ENCODE measurements at places on chromosomes 4 and X.

GRCh38 chrX:107763647-107764046 is 11.9 kb downstream of the TSC22D3 start:
- no peak for DNase-seq

- DNase-seq, result no peak
Measured at GRCh38 chr4:151993521-151993920, 232.7 kb upstream of the GATB start.

DNA sequence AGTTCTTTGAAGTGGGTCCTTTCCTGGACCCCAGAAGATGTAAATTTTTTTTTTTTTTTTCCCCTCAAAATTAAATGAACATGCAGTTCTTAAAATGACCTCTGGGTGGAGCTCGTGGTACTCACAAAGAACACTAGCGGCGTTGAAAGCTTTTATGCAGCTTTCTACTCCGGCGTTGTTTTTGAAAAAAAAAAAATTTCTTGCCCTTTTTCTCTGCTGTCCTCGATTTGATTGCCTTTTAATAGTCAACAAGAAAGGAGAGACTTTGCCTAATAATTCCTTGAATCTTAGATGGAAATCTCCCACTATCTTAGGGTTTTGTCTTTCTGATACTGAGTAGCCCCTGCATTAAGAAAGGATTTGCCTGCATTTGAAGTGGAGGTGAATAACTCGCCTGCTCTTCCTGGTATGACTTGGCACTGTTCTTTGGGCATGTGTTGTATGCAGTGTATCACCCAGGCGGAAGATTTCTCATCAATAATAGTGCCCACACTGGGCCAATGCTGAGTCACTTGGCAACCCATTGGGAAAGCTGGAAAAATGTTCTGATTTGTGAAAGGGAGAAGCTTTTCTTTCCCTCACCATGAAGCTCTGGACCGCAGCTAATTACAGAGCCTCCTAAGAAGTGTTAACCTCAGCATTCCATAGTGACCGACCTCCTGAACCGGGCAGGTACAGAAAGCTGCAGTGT is 104.0 kb downstream of the PHEX start:
- DNase-seq, result peak; percentile 44

- peak; percentile 57 for DNase-seq
Measured at GRCh38 chrX:34656842-34657725, at the start of gene TMEM47. Gene TMEM47 (minus strand): TSS chrX:34657285. CDS start chrX:34657029, 256 bp downstream.

DNA sequence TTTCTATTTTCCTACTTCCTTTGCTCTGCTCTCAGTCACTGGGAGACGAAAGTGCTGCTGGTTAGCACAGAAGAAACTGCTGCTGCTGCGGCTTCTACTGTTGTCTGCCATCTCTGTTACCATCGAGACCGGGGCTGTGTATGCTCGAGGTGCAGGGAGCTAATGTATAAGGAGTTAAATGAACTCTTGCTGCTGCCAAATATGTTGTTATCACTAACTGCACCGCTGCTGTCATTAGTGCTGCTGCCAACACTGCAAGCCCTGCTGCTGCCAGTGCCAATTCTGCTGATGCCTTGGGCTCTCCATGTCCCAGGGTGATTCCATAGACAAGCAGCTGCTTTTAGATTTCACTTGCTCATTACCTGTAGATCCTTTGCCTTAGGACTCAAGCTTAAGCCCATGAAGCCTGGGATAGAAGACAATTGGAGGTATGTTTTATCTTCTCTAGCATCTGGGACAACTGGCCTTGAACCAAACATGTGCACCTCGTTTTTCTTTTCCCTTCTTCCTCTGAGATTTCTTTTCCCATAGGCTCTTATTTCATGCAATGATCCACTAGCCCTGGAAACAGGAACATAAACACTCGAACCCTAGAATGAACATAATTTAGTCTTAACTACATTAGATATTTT is 107.8 kb downstream of the CCSER1 start:
- no peak for DNase-seq

DNA sequence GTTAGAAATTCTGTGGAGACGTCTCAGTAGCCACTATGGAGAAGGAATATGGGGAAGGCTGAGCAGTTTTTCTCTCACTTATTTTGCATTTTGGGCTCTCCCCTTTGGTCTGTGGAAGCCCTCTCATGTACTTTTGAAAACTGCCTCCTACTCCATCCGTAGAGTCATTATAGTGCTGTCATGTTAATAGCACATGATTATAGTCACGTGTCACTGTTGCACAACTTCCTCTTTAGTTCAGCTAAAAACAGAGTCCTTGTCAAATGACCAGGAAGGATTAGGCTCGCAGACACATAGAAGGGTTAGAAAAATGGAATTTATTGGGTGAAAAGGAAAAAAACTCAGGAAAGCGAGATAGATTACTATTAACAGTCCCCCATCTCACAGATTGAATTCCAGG is 258.2 kb upstream of the CXorf51A start:
- DNase-seq, result no peak

DNA sequence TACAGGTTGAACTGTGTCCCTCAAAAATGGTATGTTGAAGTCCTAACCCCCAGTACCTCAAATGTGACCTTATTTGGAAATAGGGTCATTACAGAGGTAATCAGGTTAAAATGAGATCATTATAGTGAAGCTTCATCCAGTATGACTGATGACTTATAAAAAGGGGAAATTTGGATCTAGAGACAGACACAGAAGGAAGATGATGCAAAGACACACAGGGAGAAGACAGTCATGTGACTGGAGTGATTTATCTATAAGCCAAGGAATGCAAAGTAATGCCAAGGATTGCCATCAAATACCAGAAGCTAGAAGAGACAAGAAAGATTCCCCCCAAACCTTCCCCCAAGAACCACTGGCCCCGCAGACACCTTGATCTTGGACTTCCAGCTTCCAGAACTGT is 155.2 kb downstream of the RBMX2 start:
- no peak for DNase-seq

GRCh38 chr4:63663870-63664269 is 745.4 kb downstream of the TECRL start:
- DNase-seq, result no peak

GRCh38 chrX:140712413-140713173 is 3.0 kb downstream of the LINC00632 start:
- DNase-seq, result peak; percentile 96

DNA sequence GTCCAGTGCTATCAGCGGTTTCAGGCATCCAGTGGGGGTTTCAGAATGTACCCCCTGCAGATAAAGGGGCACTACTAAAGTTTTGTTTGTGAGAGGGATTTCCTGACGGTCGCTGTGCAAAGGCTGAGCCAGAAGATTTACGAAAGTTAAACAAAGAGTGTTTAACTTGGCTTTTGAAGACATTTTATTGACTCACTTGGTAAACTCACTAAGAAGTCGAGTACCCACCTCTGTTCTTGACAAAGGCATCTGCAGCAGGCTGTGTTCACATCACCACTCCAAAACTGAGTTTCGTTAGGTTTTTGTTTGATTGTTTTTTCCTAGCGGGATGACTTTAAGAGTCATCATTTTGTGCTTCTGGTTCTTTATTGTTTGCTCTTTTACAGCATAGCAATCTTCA is 143.9 kb upstream of the TBL1X start:
- DNase-seq, result no peak

DNA sequence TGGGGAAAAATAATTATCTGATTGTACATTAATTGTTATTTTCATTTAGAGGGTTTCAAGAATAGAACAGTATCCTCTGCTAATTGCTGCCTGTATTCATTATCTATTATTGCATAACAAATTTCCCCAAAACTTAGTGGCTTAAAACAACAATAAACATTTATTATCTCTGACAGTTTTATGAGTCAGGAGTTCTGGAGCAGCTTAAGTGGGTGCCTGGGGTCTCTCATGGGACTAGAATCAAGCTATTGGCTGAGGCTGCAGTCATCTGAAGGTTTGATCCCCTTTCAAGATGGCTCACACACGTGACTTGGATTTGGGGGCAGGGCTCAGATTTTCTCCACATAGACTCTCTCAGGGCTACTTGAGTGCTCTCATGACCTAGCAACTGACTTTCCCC is 98.1 kb upstream of the JADE1 start:
- no peak for DNase-seq

DNA sequence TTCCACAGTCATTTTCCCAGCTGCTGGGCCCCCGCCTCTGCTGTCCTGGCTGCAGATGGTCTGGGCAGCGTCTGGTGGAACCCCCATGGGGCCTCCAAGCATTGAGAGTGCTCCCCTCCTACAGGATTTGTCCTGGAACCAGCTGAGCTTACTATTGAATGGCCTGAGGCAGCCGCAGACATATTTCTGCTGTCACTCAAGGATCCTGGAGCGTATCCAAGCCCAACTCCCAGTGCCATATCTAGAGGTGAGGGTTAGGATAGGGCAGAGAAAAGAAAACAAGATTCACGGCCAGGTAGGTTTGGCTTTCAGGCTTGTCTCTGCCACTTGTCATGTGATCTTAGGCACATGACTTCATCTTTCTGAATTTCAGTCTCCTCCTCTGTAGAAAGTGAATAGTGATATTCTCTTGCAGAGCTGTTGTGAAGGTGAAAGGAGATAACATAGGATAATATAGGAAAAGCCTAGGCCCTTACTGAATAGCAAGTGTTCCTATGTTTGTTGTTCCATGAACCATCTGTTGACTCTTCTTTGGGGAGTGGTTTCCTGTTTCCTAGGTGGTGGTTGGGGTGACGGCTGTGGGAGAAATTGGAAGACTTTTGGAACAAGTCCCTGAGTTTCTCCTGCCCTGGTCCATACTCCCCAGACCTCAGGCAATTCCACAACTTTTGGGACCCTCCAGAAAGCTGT is 52.3 kb downstream of the SEPSECS start:
- no peak for DNase-seq

DNA sequence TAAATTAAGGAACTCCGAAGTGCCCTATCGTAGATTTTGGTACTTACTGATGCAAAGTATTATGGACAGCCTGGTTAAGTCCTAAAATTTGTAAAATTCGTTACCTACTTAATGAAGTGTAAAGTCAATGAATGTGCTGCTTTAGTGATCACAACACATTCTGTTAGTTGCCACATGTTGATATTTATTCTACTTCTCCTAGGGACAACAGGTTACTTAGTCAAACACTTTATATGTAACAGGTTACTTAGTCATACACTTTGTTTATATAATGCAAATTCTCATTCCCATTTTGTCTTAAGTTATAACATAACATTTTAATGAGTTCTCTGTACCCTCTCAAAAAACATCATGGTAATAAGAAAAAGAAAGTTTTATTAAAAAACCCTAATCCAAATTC is 643.0 kb upstream of the FTHL17 start:
- no peak for DNase-seq

Data from spinal cord (tissue), 10 donors.